ENCODE measurements at places on chromosomes 3 and 15.

DNA sequence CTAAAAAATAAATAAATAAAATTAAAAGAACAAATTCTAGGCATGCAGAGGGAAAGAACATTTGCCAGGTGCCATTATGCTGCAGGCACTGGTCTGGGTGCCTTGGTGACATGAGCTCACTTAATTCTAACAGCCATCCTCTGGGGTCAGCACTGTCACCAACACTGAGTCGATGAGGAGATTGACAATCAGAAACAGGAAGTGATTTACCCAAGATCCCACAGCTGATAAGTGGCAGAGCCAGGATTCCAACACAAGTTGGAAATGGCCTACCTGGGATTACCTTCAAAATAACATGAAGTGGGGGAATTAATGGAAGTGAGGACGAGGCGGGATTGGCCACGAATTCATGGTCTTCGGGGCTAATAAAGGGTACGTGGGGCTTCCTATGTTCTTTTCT is 3.6 kb downstream of the PLIN1 start:
- DNase-seq: no peak

GRCh38 chr3:115710799-115711198 is 87.5 kb downstream of the GAP43 start:
- no peak for DNase-seq

DNA sequence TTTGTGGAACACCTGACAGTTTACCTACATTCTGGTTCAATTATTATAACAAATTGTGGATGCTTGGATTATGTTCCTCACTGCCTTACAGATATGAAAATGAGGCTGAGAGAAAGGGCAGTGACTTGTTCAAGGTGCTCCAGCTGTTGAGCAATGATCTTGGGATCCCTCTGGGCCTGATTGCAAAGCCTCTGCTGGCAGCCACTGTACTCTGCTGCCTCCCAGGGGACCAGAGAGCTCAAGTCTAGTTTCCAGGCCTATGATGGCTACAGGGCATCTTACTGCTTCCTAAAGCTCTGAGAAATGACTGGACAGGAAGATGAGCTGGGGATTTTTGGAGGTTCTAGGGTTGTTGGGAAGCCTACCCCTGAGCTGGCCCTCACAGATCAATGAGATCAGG is 2.3 kb upstream of the SHC4 start:
- DNase-seq: no peak

DNA sequence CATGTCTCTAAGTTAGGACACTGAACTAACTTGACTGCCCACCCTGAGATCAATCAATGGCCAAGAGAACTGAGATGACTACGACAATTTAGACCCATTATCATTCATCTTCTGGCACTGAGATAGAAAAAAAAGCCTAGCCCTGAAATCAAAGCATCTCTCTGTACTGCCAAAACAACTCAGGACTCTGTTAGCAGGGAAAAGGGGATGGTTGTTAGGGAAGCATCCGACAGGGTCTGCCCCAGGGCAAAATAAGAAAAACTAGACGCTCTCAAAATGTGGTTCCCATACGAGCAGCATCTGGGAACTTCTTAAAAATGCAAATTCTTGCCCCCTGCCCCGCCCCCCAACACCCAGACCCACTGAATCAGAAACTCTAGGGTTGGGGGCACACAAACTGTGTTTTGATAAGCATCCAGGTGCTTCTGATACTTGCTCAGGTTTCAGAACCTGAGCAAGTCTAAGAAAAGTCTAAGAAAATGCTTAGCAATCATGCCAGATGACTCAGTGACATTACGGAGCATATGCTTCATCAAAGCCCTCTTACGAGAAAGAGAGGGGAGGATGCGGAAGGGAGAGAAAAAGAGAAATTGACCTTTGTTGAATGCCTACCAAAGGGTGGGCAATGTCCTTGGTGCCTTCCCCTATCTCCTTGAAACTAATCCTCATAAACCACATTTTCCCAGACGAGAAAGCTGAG is 172.8 kb upstream of the HES1 start:
- no peak for DNase-seq

- no peak for DNase-seq
Measured at GRCh38 chr3:105584003-105584790, 217.5 kb downstream of the ALCAM start.

DNA sequence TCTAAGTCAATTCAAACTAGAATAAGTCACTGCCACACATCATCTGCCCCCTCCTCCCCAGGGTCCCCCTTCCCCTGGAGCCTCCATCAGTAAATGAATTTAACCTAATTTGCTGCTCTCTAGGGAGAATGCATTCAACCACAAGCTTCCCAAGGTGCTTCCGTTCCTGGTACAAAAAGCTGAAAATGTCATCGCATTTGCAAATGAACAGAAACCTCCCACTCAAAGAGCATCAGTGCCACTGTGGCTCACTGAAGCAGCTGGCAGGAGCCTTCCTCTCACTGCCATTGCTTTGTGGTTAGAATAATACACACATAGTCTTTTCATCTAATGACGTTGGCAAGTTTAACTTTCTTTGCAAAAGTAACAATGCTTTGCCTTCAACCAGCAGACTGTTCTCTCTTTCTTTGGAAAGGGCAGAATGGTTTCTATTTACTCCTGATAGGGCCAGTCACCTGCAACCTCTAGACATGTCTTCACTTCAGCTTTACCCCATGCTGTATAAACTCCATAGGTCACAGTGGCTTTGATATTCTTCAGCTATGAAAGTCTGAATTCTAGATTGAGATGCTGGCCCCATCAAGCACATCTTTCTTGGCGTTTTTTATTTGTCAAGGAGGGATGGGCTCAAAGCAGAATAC is 238.1 kb downstream of the CPNE4 start:
- peak; percentile 22 for DNase-seq

DNA sequence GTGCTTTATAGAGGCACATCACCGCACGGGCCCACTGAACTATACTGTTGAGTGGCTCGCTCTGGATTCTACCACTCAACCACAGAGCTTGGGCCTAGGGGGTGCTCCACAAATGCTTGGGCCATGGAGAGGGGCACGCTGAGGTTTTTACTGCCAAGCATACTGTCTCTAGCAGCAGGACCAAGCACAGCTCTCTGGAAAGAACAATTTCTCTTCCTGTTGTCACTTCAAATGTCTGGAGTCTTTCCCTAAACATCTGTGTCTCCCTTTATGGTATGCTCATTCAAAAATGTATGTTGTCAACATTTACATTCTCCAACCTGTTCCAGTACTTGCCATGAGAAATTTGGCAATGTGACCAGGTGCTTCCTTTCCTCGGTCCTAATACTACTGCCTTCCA is 114.7 kb upstream of the TPM1 start:
- no peak for DNase-seq
